Stimulated activated CD4-positive, alpha-beta T cell treated with anti-CD3 and anti-CD28 coated beads, Interleukin-4, amount 100 ng/mL, for 48 hours (primary cell): ENCODE measurements at places on chromosomes 7 and 10.

DNA sequence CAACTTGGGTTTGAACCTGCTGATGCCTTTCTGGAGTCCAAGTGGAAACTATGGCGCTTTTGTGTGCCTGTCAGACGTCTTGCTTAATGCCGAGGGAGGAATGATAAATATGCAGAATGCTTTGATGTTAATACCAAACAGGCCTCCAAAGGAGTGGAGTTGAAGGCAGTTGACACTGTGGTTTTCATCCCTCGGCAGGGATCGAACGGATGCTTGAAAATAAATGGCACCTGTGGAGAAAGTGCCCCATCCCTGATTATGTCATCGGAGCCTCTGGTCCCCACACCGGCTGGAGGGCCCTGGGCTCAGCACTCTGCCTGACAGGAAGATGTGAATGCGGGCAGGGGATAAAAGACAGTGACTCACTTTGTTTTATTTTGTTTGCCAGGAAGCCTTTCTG is 148.7 kb upstream of the GPR26 start:
- DNase-seq, result no peak

GRCh38 chr10:117355072-117355471 is 20.2 kb downstream of the PDZD8 start:
- DNase-seq, result no peak

GRCh38 chr10:17801507-17801906 is 7.6 kb upstream of the MRC1 start:
- no peak for DNase-seq

GRCh38 chr10:116055917-116056252 is 217.1 kb downstream of the GFRA1 start:
- DNase-seq, result no peak

DNA sequence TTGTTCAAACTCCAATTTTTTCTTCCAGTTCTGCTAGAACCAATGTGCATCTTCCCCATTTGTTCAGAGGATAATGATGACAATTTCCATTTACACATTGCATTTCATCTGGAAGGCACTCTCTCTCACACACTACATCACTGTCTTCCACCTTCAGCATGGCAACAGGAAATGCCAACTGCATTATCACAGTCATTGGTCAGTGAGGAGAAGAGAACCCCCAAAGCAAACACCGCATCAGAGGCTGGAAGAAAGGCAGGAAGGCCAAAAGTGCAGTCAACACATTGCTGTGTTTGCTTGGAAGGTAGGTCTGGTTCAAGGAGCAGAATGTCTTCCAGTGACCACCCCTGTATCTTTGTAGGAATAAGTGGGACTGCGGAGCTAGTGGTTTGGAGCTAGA is 192.2 kb upstream of the RHOBTB1 start:
- no peak for DNase-seq

DNA sequence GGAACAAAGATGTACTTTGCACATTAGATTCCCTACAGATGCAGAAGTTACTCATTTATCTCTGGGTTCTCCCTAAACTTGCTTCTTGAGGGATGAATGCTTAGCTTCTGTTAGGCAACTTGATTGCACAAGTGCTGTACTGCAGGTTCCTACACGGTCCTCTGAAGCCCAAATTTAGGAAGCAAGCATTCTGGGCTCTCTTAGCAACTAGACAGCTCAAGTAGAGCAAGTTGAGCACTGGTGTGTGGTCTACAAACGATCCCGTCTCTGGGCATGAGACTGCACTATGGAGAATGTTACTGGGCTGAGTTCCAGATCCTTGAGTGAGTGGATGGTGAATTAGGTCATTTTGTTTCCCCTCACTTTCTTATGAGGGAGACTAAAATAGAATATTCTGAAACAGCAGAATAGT is 14.3 kb downstream of the SEMA3D start:
- no peak for DNase-seq

DNA sequence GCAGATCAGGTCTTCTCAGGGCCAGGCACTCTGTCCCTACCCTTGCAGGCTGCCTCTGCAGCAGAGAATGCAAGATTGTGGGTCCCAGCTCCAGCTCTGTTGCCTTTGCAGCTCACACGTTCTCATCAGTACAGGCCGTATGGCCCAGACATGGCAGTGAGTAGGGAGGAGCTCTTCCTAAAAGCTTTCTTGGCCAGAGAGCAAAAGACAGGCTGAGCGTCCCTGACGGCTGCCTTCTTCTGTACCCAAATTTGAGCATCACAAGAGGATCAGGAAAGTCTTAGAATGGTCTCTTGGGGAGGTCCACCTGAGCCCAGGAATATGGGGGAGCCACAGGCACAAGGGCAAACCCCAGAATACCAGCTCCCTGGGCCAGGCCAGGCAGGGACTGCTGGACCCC is 266.3 kb upstream of the ZMIZ1 start:
- DNase-seq, result no peak

DNA sequence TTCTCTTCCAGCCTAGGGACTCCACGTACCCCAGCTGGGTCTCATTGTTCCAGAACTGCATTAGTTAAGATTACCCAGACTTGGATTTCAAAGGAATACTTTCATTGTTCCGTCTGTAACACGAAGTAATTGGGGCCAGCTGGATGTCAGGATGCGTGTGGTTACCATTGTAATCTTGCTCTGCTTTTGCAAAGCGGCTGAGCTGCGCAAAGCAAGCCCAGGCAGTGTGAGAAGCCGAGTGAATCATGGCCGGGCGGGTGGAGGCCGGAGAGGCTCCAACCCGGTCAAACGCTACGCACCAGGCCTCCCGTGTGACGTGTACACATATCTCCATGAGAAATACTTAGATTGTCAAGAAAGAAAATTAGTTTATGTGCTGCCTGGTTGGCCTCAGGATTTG is 21.0 kb downstream of the LRRC17 start:
- DNase-seq, result no peak

GRCh38 chr7:18754766-18755165 is 259.2 kb downstream of the HDAC9 start:
- no peak for DNase-seq

- no peak for DNase-seq
Measured at GRCh38 chr7:102424787-102425218, 8.6 kb upstream of the ORAI2 start.

DNA sequence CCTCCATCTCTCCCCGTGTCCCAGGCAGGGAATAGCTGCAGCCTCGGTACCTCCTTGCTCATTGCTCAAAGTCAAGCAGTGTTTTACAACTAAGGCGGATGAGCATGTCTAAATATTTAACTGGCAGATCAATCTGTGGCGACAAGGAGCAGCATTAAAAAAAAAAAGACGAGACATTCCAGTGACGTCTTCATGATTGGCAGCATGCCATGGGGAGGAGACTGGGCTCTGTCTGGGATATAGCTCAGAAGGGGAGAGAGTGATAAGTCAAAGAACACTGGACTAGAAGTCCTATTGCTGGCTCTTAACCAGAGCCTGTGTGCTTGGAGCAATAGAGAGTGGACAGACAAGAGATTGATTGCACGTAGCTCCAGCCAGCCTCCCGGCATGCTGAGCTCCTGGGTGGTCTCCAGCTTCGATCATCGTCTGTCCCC is 287.5 kb upstream of the PODXL start:
- no peak for DNase-seq

- DNase-seq, result no peak
Measured at GRCh38 chr7:74266191-74266963, 12.2 kb upstream of the RFC2 start.

DNA sequence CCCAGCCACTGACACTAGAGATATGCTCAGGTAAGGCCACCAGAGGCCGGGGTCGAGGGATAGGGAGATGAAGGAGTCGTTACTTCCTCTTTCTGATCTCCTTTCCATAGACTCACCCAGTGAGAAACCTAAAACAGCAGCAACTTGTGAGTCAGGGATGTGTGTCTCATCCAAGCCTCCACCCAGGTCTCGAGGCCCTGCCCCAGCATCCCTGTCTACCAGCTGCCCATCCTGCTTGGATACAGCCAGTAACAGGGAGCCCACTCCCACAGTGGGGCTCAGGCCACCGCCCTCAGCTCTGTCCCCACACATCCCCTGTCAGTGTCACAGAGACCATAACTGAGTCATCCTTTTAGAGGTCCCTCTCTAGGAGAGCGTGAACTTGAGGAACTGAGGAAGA is 49.6 kb upstream of the CHST15 start:
- DNase-seq, result no peak

DNA sequence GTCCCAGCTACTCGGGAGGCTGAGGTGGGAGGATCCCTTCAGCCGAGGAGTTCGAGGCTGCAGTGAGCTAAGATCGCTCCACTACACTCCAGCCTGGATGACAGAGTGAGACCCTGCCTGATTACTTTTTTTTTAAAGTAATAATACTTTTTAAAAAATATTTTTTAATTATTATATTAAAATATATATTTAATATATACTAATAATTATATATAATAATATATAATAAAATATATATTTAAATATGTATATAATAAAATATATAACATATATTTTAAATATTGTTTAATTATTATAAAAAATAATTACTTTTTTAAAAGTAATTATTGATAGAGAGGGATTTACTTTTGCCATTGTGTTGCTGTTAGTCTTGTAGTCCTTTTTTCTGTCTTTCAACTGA is 169.2 kb downstream of the GALNT17 start:
- no peak for DNase-seq

DNA sequence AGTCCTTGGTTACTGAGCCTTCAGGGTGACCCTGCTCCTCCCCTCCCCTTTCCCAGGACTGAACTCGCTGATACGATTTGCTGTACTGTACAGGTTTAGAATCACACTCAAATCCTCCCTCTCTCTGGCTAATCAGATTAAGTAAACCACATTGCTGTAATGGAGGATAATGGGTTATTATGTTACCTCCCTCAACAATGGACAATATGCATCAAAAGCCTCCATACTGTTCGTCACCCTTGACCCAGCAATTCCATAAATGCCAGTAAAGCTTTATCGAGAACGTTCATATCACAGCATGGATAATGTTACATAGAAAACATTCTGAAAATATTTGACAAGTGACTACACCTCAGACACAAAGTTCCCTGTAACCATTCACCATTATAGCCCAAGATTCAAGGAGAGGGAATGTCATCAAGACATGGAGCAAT is 61.7 kb downstream of the FAM107B start:
- DNase-seq, result no peak

DNA sequence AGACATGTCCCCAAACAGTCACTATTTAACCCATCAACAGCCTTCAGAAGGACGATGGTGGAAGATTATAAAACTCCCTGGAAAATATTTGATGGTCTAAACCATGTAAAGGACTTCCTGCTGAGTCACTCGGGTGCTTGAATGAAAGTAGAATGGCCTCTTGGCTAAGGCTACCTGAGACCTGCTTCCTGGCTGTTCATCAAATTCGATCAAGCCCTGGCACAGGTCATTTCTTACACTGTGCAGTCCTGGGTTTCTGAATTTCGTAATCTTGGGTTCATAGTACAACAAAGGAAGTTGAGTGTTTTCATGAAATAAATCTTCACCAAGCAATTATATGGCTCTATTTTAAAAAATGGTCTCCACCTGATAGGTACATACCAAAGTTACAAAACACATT is 260.3 kb upstream of the RNF32 start:
- no peak for DNase-seq

DNA sequence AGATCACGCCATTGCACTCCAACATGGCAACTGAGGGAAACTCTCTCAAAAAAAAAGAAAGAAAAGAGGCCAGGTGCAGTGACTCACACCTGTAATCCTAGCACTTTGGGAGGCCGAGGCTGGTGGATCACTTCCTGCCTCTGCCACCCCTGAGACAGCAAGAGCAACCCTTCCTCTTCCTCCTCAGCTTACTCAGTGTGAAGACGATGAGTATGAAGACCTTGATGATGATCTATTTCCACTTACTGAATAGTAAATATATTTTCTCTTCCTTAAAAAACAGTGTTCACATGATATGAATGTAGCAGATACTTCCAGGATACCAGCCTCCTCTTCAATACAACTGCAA is 2.1 kb upstream of the ZKSCAN1 start:
- DNase-seq, result no peak

GRCh38 chr10:3067118-3067858 is at the start of gene PFKP:
Gene PFKP, plus strand, starts transcription at chr10:3067548. Its CDS starts 48 bp downstream, at chr10:3067596.
- DNase-seq, result peak; percentile 59

- DNase-seq, result no peak
Measured at GRCh38 chr7:75866489-75867389, 12.1 kb upstream of the RHBDD2 start.

- no peak for DNase-seq
Measured at GRCh38 chr10:117616179-117616578, 73.6 kb downstream of the EMX2 start.

- DNase-seq, result no peak
Measured at GRCh38 chr10:12841826-12842225, 159.7 kb downstream of the CCDC3 start.

DNA sequence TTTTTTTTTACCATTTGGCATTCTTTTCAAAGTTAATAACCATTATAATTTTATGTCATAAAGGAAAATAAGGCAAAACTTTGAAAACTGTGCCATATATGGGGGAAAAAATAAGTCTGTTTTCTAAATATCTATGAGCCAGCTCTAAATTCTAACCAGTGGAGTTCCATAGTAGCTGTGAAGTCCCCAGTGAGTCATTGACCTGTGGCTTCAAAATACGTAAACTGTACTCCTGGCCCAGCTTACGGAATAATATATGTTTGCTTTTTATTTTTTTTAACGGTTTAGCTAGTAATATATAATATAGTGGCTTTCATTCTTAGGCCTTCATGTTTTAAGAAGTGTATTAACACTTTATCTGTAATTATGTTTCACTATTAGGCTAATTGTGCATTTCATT is 20.5 kb downstream of the ZRANB1 start:
- DNase-seq, result no peak

- no peak for DNase-seq
Measured at GRCh38 chr10:132345345-132345744, 13.4 kb downstream of the LRRC27 start.

DNA sequence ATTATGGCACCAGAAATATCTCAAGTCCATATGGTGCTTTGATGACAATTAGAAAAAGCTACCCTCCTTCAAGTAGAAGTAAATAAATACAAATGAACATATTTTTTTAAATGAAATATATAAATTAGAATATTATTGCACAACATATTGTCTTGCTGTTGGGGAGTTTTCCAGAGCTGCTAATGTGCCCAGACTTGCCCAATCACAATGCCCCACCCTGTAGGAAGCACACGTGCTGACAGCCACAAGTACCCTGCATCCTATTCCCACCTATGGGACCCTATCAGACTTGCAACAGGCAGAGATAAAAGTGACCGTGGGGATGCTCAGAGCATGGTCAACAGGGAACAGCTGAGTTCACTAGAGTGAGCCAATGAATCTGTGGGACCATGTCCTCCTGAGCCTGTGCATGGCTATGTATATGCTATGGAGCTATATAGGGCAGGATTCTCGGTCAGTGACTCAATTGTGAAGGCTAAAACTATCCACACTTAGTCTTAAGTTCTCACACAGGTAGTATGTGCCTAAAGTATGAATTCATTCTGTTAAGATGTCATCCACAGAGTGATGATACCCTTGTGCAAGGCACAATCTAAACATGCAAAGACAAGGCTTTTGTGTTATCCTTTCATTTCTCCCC is 336.0 kb downstream of the HGF start:
- no peak for DNase-seq

GRCh38 chr10:10110844-10111490 is 906.7 kb upstream of the CELF2 start:
- DNase-seq, result no peak

GRCh38 chr7:16348251-16348650 is 73.1 kb downstream of the CRPPA start:
- no peak for DNase-seq
